Suprapubic skin (tissue), 4 donors: ENCODE measurements at places on chromosomes 5 and 9.

DNA sequence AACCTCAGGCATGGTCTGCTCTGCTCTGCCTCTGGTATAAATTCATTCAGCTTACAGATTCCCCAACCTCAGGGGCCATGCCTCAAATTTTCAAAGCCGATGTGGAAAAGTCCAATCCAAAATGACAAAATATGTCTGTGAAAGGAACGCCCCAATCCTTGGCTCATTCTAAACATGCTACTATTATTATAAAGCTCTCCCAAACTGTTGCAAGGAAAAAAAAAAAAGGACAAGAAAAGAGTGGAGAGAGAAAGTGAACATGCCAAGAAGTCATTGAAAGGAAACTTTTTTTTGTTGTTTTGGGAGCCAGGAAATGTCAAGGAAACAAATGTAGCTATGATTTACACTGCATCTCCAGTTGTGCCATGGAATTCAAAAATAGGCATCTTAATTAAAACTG is 3.8 kb downstream of the COL23A1 start:
- DNase-seq, result no peak

DNA sequence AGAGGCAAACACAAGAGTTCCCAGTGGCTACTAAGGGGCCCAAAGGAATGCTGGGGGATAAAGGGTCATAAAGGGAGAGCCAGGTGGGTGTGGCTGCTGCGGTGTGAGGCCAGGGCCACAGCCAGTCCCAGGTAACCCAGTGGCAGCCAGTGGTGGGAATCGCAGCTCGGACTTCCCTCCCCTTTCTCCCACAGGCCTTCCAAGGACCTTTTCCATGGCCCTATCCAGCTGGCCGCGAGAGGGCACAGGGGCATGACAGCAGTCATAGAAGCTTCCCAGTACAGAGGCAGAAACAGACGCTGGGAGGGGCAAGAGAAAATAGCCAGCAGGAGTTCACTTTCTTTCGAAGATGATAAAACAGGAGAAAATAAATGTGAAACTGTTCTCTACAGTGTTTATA is 257.6 kb downstream of the SEMA5A start:
- DNase-seq, result no peak

DNA sequence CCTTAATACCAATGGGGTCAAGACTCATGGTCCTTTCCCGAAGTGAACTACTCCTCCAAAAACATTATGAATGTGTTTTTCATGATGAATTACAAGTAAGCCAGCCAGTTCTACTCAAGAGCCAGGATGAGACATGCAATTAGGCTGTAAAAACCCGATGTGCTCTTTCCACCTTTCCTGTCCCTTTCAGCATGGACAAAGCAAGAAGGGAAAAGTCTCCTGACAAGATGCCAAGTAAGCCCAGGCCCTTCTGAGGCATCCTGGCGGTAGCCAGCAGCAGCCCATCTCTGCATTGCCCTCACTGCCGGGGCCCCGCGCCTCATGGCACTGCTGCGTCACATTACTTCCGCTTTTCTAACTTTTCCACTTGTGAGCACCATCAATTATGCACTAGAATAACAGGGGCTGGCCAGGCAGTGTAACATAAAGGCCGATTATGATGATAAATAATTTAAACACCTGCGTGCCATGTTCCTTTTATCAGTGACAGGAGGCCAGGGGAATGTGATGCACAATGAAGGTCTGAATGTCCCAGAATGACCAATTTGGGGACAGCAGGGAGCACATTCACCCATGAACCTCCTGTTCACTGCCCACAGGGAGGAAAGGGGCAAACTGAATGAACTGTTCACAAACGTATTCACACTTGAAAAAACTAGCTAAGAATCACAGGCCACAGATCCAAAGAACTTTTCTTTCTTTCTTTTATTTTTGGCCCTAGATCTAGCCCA is 37.4 kb downstream of the EFNA5 start:
- DNase-seq, result no peak

DNA sequence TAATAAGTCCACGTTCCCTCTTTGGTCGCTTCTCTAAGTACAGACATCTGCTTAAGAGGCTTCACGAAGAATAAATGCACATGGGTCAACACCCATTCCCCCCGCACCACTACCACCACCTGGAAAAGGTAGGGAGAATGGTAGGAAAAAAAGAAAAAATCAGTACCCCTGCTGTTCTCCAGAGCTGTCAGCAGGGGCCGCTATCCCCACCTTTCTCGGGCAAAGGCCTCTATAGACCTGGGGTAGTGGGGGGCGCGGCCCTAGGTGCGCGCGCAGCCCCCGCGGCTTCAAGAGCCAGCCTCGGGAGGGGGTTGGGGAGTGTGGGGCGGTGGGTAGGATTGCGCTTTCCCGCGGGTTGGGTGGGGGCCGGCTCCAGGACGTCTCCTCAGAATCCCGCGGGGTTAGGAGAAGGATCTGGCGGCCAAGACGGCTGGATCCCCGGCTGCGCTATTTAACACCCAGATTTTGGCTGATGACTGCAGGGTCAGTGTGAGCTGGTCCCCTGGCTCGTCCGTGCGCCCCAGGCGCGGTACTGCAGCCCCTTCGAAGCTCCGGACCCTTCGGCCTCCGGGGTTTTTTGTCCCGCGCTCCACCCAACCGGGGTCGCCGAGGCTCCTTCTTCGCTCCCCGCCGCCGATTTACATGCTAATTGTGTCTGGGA is 1.6 kb upstream of the SEMA6A start:
- DNase-seq, result no peak

DNA sequence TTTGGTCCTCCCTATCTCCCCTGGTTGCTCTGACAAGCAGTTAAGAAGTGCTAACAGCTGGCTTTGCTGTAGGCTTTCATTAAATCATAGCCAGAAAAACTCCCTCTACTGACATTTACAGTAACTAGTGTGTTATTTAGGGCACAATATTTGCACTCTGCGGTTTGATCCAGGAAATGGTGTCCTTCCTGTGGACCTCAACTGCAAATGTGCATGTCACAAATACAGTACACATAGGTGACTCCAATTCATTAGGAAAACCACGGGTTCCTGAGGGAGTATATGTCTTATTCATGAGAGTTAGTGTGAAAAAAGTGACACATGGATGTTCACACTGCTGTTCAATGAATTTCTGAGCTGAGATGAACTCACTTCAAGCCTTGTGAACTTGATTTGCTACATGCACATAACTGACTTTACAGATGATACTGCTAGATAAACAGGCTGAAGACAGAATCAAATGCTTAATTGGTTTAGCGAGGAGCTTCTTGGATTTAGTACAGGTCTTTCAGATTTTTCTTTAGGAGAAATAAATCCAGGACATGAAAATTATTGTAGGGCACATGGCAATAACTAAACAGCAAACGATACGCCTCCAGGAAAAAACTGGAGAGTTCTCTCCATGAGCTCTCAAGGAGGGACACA is 281.5 kb downstream of the EFNA5 start:
- no peak for DNase-seq

DNA sequence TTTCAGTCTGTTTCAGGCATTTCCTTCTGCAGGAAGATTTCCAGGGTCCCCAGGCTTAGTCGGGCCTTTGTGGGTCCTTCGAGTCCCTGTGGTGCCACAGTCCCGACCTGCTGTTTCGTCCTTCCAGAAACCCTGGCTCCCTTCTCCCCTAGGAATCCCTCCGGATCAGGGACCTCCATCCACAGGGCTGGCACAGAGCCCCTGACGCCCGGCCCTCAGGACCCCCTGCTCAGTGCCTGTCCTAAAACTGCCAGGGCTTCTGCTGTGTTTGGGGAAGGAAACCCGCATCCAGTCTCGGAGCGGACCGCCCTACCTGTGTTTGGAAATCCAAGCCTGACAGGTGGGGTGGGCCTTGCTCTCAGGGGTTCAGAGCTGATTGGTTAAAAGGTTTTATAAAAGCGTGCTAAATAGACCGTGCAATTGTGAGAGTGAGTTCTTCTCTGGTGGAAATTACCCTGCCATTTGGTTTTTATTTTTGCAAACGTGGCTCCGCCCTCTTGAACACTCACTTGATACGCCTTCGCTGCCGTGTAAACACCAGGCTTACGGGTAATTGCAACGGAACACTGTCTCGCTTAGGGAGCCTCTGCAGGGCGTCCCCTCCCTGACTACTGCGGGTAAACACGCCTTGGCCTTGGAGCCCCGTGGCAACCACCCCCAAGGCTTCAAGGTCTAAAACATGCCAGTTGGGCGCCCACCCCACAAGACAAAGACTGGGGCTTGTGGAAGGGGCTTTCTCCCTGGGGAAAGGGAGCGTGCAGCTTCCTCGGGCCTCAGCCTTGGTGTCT is 121.2 kb downstream of the PHF2 start:
- no peak for DNase-seq

GRCh38 chr5:170286386-170286925 is 11.1 kb downstream of the LCP2 start:
- no peak for DNase-seq

GRCh38 chr5:143418140-143418866 is 14.8 kb upstream of the NR3C1 start:
- no peak for DNase-seq

GRCh38 chr5:173863359-173863758 is 24.8 kb upstream of the CPEB4 start:
- no peak for DNase-seq

DNA sequence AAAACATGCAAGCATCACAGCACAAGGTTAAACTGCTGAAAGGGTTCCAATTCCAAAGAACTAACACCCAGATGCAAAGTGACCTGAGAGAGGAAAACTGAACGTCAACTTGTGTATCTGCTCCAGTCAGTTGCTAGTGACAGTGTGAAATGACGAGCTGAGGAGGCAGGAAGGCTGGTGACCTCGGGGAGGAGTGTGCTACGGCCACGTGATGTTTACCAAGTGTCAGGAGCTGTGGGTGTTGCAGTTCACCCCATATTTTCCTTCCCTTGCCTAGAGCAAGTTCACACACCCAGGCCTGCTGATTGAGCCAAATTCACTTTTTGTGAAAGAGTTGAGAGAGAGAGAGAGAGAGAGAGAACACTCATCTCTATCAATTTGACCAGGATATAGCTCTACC is 231.6 kb upstream of the ANKH start:
- DNase-seq, result no peak

DNA sequence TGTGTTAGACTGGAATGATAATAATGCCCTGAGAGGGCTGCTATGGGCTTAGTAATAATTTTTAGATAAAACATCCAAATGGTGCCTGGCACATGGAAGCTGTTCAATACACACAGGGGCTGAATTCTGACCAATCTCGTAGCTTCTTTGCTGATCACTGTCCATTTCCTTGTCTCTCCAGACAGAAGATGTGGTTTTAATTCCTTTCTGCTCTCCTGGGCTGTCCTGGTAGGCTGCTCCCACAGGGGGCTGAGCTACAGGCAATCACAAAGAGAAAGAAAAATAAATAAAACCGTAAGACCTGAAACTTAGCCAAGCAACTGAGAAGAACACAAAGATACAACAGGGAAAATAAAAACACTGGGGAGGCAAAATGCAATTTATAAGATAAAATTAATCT is 136.5 kb downstream of the CDK5RAP2 start:
- no peak for DNase-seq

GRCh38 chr9:96721731-96722429 is 56.0 kb downstream of the ZNF510 start:
- no peak for DNase-seq

GRCh38 chr5:37871023-37871815 is 31.4 kb upstream of the GDNF start:
- DNase-seq, result no peak

- no peak for DNase-seq
Observed at GRCh38 chr9:112043423-112043822, 131.7 kb downstream of the SUSD1 start.

DNA sequence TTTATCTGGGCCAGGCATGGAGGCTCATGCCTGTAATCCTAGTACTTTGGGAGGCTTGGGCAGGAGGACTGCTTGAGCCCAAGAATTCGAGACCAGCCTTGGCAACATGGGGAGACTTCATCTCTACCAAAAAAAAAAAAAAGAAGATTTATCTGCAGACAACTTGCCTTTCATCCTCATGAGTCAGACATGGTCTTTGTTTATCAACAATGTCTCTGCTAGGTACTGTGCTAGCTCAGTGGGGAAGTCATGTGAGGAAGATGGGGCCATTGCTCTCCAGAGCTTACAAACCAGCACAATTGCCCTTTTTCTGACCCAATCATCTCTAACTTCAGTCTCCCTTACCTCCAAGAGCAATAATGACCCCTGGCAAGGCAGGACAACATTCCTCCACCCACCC is 1.6 kb downstream of the URM1 start:
- DNase-seq, result no peak

DNA sequence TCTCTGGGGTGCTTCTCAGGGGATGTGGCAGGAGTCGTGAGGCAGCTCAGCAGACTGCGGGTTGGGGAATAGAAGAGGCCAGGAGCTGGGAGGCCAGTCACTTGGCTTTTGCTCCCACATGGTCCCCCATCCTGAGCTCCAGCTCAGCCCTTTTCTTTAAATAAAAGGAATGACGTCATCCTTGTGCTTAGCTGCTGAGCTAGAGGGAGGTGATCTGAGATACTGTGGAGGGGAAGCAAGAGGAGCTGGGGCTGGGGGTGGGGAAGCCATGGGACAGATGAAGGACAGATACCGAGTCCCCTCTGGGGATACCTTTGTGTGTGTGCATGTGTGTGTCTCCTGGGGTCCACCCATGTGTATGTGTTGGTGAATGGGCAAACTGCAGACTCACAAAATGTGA is 89.0 kb upstream of the ARAP3 start:
- DNase-seq, result no peak

DNA sequence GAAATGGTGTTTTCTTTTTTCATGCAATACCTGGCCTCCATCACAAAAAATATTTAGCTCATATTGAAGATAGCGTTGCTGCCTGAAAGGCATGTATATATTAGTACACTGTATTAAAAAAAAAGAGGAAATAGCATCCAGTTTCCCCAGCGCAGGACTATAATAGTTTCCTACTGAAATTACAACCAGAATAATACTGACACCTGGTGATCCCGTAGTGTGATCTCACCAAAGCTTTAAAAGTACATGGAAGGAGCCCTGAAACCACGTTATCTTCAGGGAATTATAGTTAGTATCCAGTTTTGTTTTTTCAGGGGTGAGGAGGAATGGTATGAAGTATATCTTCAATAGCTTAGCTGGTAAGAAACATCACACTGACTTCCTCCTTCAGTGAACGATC is 264.9 kb downstream of the CD180 start:
- DNase-seq, result no peak

- no peak for DNase-seq
Observed at GRCh38 chr5:73674669-73675004, 48.6 kb downstream of the ARHGEF28 start.

GRCh38 chr5:133029416-133029815 is 3.1 kb upstream of the ZCCHC10 start:
- DNase-seq, result no peak
